ENCODE measurements at places on chromosomes 2 and 18.

- no peak for DNase-seq
These were observed 44.3 kb upstream of the EHBP1 start for GRCh38 chr2:62661263-62661635.

DNA sequence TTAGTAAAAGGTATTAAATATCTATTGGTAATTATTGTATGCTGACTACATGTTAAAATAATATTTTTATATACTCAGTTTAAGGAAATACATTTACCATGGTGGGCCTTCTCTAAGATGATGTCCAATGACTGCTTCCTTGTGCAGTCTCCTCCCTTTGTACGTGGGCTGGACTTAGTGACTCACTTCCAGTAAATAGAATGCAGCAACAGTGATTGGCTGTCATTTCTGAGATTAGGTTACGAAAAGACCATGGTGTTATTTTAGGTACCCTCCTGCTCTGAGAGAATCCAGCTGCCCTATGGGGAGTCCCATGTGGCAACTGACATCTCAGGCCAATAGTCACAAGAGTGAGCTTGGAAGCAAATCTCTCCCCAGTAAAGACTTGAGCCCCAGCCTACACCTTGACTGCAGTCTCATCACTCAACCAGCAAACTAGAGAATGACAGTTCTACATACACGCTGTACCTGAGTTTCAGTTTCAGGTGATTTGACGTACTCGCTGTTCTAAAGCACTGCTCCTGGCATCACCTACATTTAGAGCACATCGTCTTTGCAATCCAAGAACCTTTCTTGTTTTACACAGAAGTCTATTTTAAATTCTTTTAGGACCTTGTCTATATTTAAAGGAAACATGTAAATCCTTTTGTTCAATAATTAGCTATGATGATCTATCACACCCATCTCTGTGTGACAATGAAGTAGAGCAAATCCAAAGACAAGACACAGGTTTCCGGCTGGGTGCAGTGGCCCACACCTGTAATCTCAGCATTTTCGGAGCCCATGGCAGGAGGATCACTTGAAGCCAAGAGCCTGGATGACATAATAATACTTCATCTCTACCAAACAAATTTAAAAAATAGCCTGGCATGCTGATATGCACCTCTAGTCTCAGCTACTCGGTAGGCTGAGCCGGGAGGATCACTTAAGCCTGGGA is 87.2 kb downstream of the COBLL1 start:
- no peak for DNase-seq

DNA sequence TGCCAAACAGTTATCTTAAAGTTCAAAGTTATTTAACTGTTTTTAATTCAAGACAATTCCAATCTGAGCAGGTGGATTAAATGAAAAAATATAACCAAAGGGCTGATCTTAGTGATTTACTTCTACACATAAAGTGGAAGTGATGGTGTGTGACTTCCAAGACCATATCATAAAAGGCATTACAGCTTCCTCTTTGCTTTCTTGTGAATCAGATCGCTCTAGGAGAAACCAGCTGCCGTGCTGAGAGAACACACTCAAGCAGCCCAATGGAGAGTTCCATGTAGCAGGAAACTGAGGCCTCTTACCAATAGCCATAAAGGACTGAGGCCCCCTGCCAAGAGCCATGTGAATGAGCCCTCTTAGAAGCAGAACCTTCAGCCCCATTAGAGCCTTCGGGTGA is 197.4 kb downstream of the NBAS start:
- no peak for DNase-seq

GRCh38 chr2:239966853-239967552 is 58.1 kb downstream of the NDUFA10 start:
- no peak for DNase-seq

DNA sequence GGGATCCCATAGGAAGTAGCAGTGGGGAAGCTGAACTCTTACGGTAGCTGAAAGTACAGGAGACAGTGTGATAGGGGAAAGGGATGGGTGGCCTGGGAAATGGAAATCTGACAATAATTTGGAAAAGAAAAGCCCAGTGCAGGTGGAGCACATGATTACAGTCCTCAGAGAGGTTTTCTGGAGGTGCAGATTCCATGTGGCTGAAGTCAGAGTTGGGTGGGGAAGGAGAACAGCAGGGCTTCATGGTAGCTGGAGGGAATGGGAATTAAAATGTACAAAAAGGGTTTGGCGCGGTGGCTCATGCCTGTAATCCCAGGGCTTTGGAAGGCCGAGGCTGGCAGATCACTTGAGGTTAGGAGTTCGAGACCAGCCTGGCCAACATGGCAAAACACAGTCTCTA is 12.2 kb downstream of the HRH4 start:
- no peak for DNase-seq

DNA sequence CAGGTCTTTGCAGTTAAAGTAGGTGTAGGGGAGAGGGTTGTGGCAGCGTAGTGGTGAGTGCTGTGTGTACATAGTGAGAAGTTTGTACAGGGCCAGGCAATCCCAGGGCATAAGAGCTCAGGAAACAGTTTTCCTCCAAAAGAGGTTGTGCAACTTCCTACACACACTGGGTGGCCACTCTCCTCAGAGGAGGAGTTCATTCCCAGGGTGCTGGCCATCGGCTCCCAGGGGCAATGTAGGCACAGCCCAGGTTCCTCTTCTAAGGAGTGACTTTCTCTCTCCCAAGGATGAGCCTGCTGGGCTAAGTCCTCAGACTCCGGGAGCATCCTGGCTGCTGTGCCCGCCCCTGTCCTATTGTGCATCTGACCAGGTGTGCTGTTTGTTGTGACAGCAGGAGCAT is 3.0 kb downstream of the ACOXL start:
- no peak for DNase-seq

DNA sequence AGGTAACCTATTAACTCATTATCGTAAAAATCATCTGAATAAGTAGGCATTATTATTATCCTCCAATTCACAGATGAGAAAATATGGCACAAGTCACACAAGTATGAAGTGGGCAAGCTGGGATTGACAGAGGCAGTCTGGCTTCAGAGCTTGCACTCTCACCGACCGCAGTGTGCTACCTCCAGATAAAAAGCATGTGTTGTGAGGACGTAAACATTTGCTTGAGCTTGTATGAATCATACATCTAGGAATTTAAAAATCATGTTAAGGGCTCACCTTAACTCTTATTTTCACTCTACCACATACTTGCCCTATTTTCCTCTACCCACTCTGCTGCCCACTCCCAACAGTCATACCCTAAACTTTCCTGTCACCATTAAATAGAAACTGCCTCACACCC is 65.3 kb upstream of the AMMECR1L start:
- DNase-seq = no peak

DNA sequence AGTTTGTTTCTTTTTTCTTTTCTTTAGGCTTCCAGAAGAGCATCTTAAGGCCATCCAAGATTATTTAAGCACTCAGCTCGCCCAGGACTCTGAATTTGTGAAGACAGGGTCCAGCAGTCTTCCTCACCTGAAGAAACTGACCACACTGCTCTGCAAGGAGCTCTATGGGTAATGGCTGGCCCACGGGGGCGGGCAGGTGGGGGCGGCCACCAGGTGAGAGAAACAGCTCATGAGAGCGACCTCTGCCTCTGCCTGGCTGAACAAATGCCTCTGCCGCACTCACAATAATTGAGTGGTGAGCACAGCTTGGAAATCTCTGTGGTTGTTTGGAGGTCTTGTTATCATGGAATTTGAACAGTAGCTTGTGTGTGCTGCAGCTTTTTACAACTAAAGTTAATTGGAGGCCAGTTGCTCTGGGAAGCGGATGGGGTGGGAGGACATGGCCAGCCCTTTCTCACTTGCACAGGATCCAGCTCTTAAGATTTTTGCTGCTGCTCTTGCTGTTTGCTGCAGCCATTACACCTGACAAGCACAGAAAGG is 70.4 kb downstream of the INPP5D start:
- DNase-seq = no peak

- DNase-seq = no peak
These were observed 3.5 kb downstream of the DQX1 start for GRCh38 chr2:74522516-74522915.

- no peak for DNase-seq
These were observed 64.4 kb downstream of the RPIA start for GRCh38 chr2:88755836-88756235.

GRCh38 chr2:8078705-8079104 is 603.2 kb upstream of the ID2 start:
- no peak for DNase-seq

DNA sequence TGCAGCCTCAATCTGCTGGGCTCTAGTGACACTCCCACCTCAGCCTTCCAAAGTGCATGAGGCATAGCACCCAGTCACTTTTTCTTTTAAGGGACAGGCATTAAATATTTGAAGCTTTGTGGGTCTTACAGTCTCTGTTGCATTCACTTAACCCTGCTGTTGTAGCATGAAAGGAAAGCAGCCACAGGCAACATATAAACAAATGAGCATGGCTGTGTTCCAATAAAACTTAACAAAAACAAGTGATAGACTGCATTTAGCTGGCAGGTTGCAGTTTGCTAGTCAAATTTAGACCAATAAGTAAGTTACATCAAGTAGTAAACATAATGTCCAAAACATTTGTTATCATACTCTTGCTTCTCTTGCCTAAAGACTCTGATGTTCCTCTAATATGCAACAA is 297.3 kb upstream of the MMADHC start:
- DNase-seq = no peak

DNA sequence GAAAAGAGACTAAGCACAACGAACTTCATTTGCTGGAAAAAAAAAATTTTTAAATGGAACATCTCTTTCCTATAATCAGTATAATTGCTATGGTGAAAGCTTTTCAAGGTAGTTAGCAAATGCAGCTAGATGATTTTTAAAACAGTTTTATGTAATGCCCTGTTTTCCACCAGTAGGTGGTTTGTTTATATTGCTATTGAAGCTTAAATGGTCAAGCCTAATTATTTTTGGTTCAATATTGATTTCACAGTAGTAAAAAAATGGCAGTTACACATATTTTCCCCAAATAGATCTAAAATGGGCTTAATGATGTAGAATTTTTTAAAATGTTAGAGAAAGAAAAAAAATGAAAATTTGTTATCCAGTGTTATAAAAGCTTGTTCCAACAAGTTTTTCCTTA is 70.2 kb downstream of the CDH19 start:
- DNase-seq = no peak

DNA sequence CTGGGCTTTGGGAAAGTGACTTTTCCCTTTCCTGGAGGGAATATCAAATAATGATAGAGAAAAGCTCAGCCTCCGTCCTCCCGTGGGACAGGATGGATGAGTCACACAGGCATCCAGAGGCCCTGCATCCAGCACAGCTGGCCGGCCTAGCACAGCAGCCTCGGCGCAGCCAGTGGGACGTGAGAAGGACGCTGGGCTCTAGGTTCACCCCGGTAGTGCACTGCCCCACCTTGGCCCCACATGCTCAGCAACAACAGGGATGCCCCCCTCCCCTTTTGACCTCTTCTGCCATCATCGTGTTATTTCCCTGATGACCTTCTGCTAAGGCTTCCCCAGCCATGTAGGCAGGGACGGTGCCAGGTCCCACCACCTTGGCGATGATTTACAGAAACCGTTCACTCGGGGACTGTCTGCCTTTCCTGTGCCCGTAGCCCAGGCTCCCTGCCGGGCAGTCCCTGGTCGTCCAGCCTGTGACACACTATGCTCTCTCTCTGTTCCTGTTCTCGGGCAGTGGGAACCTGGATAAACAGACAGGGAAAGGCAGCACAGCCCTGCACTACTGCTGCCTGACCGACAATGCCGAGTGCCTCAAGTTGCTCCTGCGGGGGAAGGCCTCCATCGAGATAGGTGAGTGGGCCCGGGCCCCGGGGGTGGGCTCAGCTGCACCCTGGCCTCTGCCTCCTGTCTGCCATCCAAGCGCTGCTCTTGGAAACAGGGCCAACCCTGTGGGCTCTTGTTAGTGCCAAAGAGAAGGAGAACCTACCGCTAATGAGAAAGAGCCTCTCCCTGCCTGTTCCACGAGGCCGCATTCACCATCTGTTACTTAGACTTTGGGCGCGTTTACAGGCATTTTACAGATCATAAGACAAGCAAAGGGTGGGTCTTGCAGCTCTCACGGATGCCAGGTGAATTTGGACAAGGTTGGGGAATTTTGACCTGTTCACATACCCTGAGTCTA is 44.6 kb downstream of the ITGB1BP1 start:
- DNase-seq = no peak
